GM23248 (cell line): ENCODE measurements at places on chromosomes 2 and 18.

GRCh38 chr2:70381235-70381634, 79.4 kb upstream of the FAM136A start:
- peak overlapping the region; percentile 88 for H3K27ac ChIP-seq
- H3K36me3 ChIP-seq, result no peaks in the 10 kb centered on the region
- peak; percentile 60 for DNase-seq
- H3K27me3 ChIP-seq, result no peaks in the 10 kb centered on the region
- peak overlapping the region; percentile 40 for H3K4me3 ChIP-seq

DNA sequence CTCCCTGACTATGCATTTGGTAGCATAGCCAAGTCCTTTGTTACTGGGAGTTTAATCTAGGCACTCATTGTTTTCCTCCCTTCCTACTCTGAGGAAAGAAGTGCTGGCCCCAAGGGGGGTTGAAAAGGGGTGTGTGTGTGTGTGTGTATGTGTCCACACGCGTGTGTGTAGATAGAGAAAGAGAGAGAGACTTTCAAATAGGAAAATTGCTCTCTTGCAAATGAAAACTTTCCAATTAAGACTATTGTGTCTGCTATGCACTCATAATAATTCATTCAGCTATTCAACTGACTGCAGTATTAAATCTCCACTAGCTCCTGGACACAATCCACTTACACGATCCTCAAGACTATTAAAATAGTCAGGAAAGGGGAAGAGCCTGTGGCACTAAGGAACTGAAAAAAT, 92.9 kb upstream of the CSRNP3 start:
- no peaks in the 10 kb centered on the region for H3K36me3 ChIP-seq
- H3K4me1 ChIP-seq, result no peaks in the 10 kb centered on the region
- no peak overlapping the region for H3K27ac ChIP-seq
- no peak for DNase-seq
- H3K4me3 ChIP-seq, result no peak overlapping the region
- H3K27me3 ChIP-seq, result no peaks in the 10 kb centered on the region

GRCh38 chr2:174259981-174260380, 11.6 kb upstream of the OLA1 start:
- H3K4me1 ChIP-seq, result peaks cover 6% of the 10 kb centered on the region
- no peak overlapping the region for H3K4me3 ChIP-seq
- no peaks in the 10 kb centered on the region for H3K36me3 ChIP-seq
- DNase-seq, result peak; percentile 78

GRCh38 chr2:150255528-150255927, 231.9 kb downstream of the RND3 start:
- H3K27ac ChIP-seq, result no peak overlapping the region
- DNase-seq, result peak; percentile 71
- peaks cover 10% of the 10 kb centered on the region for H3K4me1 ChIP-seq
- H3K27me3 ChIP-seq, result no peaks in the 10 kb centered on the region
- no peak overlapping the region for H3K4me3 ChIP-seq

- H3K27ac ChIP-seq, result no peak overlapping the region
- H3K4me1 ChIP-seq, result peaks cover 18% of the 10 kb centered on the region
- no peak overlapping the region for H3K4me3 ChIP-seq
- H3K36me3 ChIP-seq, result no peaks in the 10 kb centered on the region
Measured at GRCh38 chr2:10034333-10035052, 8.9 kb upstream of the KLF11 start.

DNA sequence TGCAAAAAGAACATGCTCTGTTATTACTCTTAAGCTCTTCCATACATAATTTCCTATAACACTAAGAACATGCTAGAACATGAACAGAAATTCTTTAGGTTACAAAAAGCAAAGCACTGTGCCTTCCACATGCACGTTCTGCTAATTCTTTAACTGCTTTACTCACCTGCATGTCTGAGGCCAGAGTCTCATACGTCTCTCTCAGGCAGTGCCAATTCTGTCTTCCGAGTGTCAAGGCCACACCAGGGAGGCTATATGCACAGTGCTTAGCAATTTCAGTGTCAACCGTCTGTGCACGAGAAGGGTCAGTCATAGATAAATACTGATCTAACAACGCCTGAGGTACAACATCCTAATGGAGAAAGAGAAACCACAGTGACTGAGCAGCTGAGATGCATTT, 55.1 kb downstream of the PPP4R1 start:
- no peak for DNase-seq
- no peaks in the 10 kb centered on the region for H3K27me3 ChIP-seq
- H3K4me1 ChIP-seq, result no peaks in the 10 kb centered on the region; the same call in 1 of the 2 replicates
- no peak overlapping the region for H3K27ac ChIP-seq
- no peak overlapping the region for H3K4me3 ChIP-seq

GRCh38 chr2:6474161-6475140, 391.3 kb downstream of the CMPK2 start:
- no peaks in the 10 kb centered on the region for H3K36me3 ChIP-seq
- H3K27me3 ChIP-seq, result no peaks in the 10 kb centered on the region
- no peak for DNase-seq
- H3K4me3 ChIP-seq, result no peak overlapping the region
- H3K4me1 ChIP-seq, result no peaks in the 10 kb centered on the region

DNA sequence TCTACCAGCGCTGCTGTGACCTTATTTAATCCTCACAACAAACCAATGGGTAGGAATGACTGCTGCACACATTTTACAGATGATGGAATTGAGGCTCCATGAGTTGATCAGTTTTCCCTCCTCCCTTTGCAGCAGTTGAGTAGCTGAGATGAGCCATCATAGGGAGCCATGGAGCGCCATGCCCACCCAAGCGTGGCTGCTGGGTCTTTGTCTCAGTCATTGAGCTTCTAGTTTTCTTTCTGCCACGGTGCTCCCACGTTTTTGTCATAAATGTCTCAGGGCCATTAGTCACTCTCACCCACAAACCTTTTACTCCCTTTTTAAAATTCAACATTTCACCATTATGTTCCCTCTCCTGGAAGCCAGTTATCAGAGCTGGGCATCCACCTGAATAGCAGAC, 45.8 kb downstream of the TMEM17 start:
- no peaks in the 10 kb centered on the region for H3K27me3 ChIP-seq
- H3K36me3 ChIP-seq, result no peaks in the 10 kb centered on the region

GRCh38 chr2:231926180-231926741, at the start of gene NPPC:
NPPC (minus strand) TSS chr2:231926396; CDS start chr2:231926249, 147 bp downstream.
- H3K27me3 ChIP-seq, result peaks cover 34% of the 10 kb centered on the region
- H3K4me1 ChIP-seq, result no peaks in the 10 kb centered on the region
- peak; percentile 63 for DNase-seq
- H3K36me3 ChIP-seq, result no peaks in the 10 kb centered on the region
- no peak within 1 kb of the TSS for H3K27ac ChIP-seq
- peak within 1 kb of the TSS; percentile 60 for H3K4me3 ChIP-seq
